ENCODE measurements at places on chromosomes 1 and 21. TPM values are rescaled to one million over a fixed set of nuclear protein-coding genes. Genes with fewer than 3 reads are reported as not detected.

DNAJC6 gene
- polyA plus RNA-seq: 6.1 TPM

KIF21B gene
- 0.36 TPM for polyA plus RNA-seq

ITLN2 gene
- 0.88 TPM for polyA plus RNA-seq

DOCK7 gene
- polyA plus RNA-seq: 4.2 TPM

TACSTD2 gene
- polyA plus RNA-seq: 0.14 TPM

SERPINC1 gene
- 0.18 TPM for polyA plus RNA-seq

CFAP126 gene
- polyA plus RNA-seq: not detected

Measured in right cardiac atrium (tissue), 5 donors.